Activated CD4-positive, alpha-beta T cell treated with anti-CD3 and anti-CD28 coated beads, Interleukin-2, amount 10 ng/mL, durations not matched to agents 24 days and 14 days (primary cell): ENCODE measurements at places on chromosomes 12 and 14. TPM values are rescaled to one million over a fixed set of nuclear protein-coding genes. Genes with fewer than 3 reads are reported as not detected.

- H3K27ac ChIP-seq = no peak overlapping the region
- H3K4me3 ChIP-seq = no peak overlapping the region
- H3K27me3 ChIP-seq = peaks cover 31% of the 10 kb centered on the region
- no peak for DNase-seq
- H3K4me1 ChIP-seq = no peaks in the 10 kb centered on the region
Measured at GRCh38 chr14:96783915-96784224, 13.3 kb upstream of the VRK1 start.

GRCh38 chr12:125907351-125907750 lies 842.1 kb downstream of the AACS start:
- H3K36me3 ChIP-seq = no peaks in the 10 kb centered on the region
- H3K27ac ChIP-seq = no peak overlapping the region
- H3K4me3 ChIP-seq = no peak overlapping the region
- H3K4me1 ChIP-seq = no peaks in the 10 kb centered on the region
- H3K27me3 ChIP-seq = no peaks in the 10 kb centered on the region
- DNase-seq = no peak

DNA sequence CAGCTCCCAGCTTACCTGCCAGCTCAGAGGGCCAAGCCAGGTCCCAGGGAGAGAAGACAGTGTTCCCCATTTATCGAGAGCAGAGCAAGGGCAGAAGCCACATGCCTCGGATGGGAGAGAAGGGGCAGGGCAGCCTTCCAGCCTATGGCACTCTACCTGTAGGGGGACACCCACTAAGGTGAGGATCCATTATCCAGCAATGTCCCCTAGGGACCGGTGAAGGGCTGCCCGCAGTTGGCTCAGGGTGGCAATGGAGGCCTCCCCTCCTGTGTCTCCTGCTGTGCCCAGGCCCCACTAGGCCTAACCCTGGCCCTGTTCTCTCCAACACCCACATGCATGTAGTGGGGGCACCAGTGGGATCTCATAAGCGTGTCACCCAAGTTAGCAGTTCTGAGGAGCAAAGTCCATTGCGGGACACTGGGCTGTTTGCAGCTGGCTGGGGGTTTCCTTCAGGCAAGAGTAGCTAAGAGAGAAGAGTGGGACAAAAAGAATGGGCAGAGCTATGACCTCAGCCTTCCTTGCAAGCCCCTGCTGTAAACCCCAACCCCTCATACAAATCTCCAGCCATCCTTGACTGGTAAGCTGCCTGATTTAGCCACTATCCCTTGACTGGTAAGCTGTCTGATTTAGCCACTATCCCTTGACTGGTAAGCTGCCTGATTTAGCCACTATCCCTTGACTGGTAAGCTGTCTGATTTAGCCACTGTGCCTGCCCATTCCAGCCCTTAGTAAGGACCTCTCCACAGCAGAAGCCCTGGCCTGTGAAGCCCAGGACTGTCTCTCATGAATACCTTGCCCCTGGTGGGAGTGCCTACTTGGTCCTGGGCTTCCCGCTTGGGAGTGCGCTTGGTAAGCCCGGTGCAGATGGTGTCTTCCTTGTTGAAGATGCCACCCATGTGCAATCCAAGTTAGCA lies 5.2 kb upstream of the ASB2 start:
- peaks cover 1% of the 10 kb centered on the region for H3K27me3 ChIP-seq
- peak overlapping the region; percentile 48 for H3K27ac ChIP-seq
- no peak overlapping the region for H3K4me3 ChIP-seq
- peaks cover 40% of the 10 kb centered on the region for H3K4me1 ChIP-seq
- H3K36me3 ChIP-seq = peaks cover 19% of the 10 kb centered on the region

DNA sequence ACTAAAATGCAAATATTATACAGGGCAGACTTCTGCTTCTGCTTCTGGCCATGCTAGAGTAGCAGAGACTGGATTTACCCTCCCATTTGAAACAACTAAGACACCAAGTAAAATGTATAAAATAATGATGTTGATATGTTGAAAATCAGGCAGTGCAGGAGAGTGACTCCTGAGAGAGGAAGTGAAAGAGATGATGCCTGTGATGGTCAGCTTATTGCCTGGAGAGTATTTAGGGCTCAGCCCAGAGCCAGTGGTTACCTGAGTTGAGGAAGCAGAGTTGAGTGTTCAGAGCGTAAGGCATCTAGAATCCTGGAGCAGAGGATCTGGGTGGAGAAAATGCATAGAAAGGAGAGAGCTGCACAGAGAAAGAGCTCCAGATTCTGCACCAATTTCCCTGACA lies 131.8 kb upstream of the C14orf180 start:
- H3K27ac ChIP-seq = no peak overlapping the region
- H3K4me1 ChIP-seq = no peaks in the 10 kb centered on the region
- no peak for DNase-seq
- no peak overlapping the region for H3K4me3 ChIP-seq
- no peaks in the 10 kb centered on the region for H3K36me3 ChIP-seq

DNA sequence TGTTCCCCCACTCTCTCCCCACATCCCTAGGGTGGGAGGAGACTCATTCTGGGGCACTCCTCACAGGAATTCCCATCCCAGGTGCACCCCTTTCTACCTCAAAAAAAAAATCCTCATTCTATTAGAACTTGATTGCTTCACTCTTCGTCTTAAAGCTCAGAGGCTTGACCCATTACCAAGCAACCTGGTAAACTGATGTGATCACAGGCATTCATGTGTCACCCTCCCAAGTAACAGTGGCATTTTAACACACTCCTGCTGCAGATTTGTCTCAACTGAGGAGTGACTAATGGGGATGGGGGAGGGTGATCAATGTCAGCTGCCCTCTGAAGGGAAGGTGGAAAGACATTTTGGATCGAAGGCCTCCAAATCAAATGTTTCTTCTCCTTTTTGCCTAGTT lies 78.1 kb upstream of the PTHLH start:
- no peak for DNase-seq
- H3K27me3 ChIP-seq = no peaks in the 10 kb centered on the region
- no peak overlapping the region for H3K4me3 ChIP-seq
- no peak overlapping the region for H3K27ac ChIP-seq

GRCh38 chr14:84095681-84096080 lies 1434.3 kb upstream of the FLRT2 start:
- no peaks in the 10 kb centered on the region for H3K4me1 ChIP-seq
- no peaks in the 10 kb centered on the region for H3K36me3 ChIP-seq
- no peaks in the 10 kb centered on the region for H3K27me3 ChIP-seq
- H3K4me3 ChIP-seq = no peak overlapping the region
- H3K27ac ChIP-seq = no peak overlapping the region
- no peak for DNase-seq

GRCh38 chr12:116474331-116474730 lies 84.8 kb upstream of the MAP1LC3B2 start:
- no peaks in the 10 kb centered on the region for H3K4me1 ChIP-seq
- peaks cover 1% of the 10 kb centered on the region for H3K36me3 ChIP-seq
- DNase-seq = no peak

DNA sequence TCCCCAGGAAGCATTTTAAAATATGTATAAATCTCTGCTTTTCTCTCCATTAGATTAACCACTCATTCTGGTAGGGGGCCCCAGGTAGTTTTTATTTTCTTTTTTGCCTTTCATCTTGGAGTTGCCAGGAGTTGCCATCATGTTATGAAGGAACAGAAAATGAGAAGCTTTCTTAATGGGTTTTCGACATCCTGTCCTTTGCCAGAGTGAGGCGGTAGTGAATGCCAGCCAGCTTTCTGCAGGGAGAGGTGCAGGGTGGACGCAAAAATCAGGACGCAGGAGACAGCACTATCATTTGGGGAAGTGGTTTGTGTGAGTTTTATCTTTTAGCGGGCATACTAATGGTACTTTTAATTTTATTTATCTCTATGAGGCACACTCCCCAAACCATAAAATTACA lies 1.7 kb downstream of the RASSF8 start:
- no peaks in the 10 kb centered on the region for H3K36me3 ChIP-seq
- H3K4me3 ChIP-seq = peak overlapping the region; percentile 82
- H3K27ac ChIP-seq = no peak overlapping the region
- DNase-seq = no peak
- H3K4me1 ChIP-seq = peaks cover 12% of the 10 kb centered on the region

- H3K27ac ChIP-seq = no peak overlapping the region
- peaks cover 22% of the 10 kb centered on the region for H3K4me1 ChIP-seq
- DNase-seq = no peak
- H3K27me3 ChIP-seq = no peaks in the 10 kb centered on the region
Measured at GRCh38 chr12:54239620-54240019, 40.3 kb downstream of the CBX5 start.

DNA sequence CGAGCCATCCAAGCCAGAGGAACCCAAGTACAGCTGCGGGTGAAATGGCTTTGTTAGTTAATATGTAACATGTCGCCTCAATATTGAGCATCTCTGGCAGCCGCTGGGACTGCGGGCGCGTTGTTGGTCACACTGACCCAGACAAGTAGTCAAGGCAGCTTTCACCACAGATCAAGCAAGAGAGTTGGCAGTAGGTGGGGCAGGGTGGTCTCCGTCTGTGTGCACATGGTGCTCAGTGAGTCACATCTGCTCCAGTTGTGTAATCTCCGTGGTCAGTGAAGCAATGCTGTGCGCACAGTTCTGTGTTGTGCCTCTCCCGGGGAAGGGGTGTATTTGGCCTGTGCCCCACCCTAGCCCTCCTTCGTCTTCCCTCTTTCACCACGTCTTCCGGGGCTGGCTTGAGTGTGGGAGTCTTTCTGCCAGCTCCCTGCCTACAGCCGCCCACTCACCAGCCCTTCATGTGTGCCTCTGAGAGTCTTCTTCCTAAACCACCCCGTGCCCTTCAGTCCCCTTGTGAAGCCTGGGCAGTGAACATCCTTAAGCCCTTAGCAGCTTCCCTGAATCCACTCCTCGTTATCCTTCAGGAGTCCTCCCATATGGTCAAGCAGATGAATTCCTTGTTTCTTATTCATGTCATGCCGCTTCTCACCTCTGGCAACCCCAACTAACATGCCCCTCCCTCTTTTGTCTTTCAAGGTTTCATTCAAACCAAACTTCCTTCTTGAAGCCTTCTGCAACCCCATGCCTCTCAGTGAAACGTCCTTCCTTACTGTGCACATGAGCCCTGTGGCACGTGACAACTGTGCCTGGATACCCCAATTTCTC lies 242.1 kb downstream of the CACNA1C start:
- H3K36me3 ChIP-seq = no peaks in the 10 kb centered on the region
- H3K4me3 ChIP-seq = no peak overlapping the region
- DNase-seq = no peak
- H3K4me1 ChIP-seq = peaks cover 10% of the 10 kb centered on the region

Gene POLE2
- 52.8 and 58.4 TPM in 2 replicates for total RNA-seq

Gene HOTAIR
- not detected in 2 replicates for total RNA-seq

Gene TMEM30B
- total RNA-seq = 0.44 and 0.47 TPM in 2 replicates

Gene KRT2
- not detected in 2 replicates for total RNA-seq

Gene BRI3BP
- total RNA-seq = 37.4 and 38.1 TPM in 2 replicates

Gene KCNK13
- total RNA-seq = not detected in 2 replicates

Gene CEP170B
- total RNA-seq = 8.3 and 9.0 TPM in 2 replicates

Gene CDH24
- 1.6 and 1.7 TPM in 2 replicates for total RNA-seq

Gene CCDC197
- not detected in 2 replicates for total RNA-seq

Gene RAD51AP1
- total RNA-seq = 31.4 and 35.8 TPM in 2 replicates
